Activated naive CD8-positive, alpha-beta T cell treated with anti-CD3 and anti-CD28 coated beads for 36 hours (primary cell): ENCODE measurements at places on chromosomes 7 and 10. TPM values are rescaled to one million over a fixed set of nuclear protein-coding genes. Genes with fewer than 3 reads are reported as not detected.

- no peak for DNase-seq
Observed at GRCh38 chr10:89352802-89353201, 25.0 kb downstream of the IFIT3 start.

DNA sequence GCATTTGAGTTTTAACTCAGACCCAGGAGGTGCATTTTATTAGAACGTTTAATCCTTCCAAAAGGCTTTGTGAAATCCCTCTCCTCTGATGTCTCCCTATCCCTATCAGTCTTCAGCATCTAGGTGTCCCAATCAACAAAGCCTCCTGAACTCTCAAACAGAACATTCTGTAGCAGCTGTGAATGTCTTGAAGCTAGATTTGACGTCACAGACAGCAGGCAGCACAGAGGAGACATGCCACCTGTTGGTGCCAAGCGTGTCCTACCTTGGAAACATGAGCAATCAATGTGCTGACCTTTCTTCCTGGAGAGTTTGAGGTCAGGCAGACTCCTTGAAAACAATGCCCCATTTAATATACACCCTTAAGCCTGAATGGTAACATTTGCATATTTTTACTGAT is 125.5 kb downstream of the RNLS start:
- DNase-seq, result no peak

DNA sequence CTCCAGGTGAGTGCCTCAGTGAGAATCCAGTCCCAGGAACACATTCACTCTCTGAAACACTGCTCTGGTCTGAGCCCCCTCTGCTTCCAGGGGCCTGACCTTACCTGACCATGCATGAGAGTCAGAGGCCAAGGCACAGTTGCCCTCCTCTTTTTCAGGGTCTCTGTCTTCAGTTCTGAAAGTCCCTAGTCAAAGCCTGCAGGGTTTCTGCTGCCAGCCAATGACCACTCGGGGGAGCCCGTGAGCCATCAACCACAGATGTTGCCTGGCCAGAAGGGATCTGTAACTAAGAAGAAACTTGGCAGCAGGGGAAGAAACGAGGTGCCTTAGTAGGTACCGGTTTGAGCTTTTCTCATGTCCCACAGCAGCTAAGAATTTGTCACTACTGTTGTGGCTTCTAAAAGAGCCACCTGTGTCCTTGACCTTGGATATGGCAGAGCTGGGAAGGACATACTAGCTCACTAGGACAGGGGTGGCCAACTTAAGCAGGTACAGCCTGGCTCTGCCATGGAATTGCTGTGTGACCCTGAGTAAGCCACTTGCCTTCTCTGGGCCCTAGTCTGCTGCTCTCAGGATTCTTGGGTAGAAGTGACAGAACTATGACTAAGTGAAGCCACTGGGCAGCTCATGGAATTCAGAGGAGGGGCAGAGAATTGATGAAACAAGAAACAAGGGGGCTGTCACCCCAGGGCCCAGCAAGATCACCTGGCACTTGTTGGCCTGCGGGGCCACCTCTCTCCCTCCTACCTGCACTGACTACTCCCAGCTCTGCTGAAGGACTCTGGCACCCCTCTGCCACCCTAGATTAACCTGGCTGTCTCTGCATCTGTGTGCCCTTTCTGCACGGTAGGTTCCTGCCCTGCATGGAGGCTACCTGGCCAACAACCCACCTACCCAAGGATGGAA is 83.8 kb upstream of the GPR26 start:
- peak; percentile 62 for DNase-seq

DNA sequence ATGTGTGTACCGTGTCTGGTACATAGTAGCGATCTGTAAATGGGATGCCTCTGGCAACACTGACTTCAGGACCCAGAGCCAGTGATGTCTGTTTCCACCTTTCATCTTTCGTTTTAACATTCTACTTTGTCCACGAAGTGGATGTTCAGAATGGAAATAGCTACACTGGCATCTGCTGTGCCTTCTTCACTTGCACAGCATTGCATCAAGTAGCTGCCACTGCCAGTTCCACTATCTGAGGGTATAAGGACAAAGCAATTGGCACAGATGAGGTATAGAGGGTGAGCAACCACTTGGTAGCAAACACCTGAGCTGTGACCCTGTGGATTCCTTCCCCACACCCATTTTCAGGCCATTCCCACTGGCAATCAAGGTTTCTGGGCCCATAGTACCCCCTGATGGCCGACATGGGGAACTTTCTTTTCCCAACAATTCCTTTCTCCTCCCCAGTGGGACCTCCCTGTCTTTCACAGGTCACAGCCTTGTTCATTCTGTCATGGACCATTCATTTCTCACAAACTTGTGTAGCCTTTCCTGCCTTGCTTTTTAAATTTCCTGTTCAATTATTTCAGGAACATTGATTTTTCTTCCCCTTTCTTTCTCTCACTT is 4.0 kb downstream of the ITGA8 start:
- no peak for DNase-seq

CALML5 gene
- not detected for total RNA-seq

IL6 gene
- 0.60 TPM for total RNA-seq
